ENCODE measurements at places on chromosomes 12 and 14. TPM values are rescaled to one million over a fixed set of nuclear protein-coding genes. Genes with fewer than 3 reads are reported as not detected.

- DNase-seq, result no peak
Observed at GRCh38 chr14:47223656-47224055, 451.7 kb downstream of the MDGA2 start.

DNA sequence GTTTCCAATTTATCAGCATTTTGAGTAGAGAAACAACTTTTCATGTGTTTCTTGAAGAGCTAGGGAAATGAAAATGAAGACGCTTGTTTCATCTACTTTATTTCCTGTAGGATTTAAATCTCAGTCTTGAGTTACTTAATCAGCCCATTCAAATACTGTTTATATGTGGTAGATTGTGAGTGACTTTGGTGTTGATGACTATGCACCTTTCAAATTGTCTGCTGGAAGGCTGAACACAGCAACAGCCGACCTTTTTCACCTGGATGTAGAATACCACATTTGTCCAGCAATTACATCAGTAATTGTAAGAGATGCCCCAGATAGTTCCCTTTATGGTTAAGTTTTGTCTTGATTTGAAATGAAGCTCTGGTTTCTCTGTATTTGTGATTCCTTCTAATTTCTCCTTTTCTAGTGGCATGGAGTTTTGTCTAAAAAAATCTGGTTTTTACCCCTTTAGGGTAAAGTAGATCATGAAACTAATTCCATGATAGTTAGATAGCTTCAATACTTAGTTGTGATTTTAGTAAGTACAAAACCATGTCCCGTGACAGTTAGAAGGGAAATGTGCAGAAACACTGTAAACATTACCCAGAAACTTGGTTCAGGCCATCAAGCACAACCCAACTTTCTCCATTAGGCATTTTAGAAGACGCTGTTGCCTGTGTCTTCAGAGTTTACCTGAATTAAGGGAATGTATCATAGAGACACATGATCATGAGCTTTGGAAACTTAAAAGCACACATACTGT, 165.0 kb downstream of the SRGAP1 start:
- no peak for DNase-seq

DNA sequence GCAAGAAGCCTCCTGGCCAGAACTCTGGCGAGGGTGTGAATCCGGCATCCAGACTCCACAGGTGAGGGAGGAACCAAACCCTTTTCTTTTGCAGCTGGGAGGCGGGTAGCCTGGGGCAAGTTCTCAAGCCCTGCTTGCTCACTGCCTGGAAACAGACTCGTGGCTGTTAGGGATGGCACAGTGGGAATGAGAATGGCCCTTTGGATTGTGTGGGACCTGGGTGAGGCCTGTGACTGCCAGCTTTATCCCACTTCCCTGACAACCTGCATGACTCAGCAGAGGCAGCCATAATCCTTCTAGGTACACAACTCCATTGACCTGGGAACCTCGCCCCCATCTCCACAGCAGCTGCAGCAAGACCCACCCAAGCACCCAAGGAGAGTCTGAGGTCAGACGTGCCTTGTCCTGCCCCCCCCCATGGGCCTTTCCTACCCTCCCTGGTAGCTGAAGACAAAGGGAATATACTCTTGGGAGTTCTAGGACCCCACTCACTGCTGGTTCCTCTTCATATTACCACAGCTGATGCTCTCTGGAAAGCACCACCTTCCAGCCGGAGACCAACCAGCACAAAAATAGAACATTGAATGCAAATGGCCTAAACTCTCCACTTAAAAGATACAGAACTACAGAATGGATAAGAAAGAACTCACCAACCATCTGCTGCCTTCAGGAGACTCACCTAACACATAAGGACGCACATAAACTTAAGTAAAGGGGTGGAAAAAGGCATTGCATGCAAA, 5.1 kb upstream of the GPR33 start:
- DNase-seq, result no peak

DNA sequence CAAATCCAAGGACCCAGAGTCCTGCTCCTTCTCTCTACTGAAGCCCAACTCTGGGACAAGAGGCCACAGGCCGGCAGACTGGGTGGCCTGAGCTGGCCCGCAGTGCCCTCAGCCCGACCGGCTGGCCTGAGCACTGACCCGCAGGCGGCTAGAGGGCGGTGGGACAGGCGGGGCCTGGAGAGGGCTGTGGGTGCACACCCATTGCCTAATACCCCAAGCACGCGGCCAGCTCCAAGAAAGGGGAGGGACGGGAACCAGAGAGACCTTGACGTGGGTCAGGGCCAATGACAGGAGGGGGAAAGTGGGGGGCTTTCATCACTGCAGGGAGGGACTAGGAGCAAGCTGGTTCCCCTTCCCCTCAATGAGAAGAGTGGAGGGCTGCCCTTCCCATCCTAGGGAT, 2.0 kb upstream of the WNT10B start:
- no peak for DNase-seq

- no peak for DNase-seq
Observed at GRCh38 chr14:51394384-51394783, 154.3 kb downstream of the TMX1 start.

DNA sequence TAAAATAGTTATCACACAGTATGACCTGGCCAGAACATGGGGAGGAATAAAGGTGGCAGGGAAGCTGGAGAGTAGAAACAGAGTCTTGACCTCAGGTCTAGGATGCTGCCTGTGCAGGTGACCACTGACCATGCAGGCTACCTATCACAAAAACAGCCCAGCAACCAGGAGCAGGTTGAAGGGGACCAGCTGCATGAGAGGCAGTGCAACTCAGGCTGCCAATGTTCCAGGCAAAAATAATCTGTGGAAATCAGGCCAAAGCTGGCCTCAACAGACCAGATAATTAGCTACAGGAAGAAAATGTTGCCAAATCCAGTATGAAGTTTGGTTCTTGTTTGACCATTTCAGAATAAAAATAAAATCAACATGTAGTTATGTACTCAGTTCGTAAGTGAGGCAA, 72.6 kb downstream of the PDE6H start:
- no peak for DNase-seq

The SPTB gene
- total RNA-seq, result 0.67 TPM

- no peak for DNase-seq
Observed at GRCh38 chr14:68450391-68451120, 342.3 kb downstream of the ZFP36L1 start.

GRCh38 chr12:39499296-39499695, 56.4 kb upstream of the KIF21A start:
- no peak for DNase-seq

The CARMIL3 gene
- 0.61 TPM for total RNA-seq

GRCh38 chr12:9763025-9763424, 2.3 kb upstream of the CD69 start:
- no peak for DNase-seq

- DNase-seq, result no peak
Observed at GRCh38 chr14:61644834-61645233, 50.5 kb upstream of the HIF1A start.

The GATC gene
- total RNA-seq, result 27.7 TPM

Data from mesenteric fat pad (tissue), 1 donor.